WTC11 (cell line): ENCODE measurements at places on chromosomes 4 and X. TPM values are rescaled to one million over a fixed set of nuclear protein-coding genes. Genes with fewer than 3 reads are reported as not detected.
A peak's percentile ranks its signal among the peaks of the same experiment; 100 is the strongest.

Gene TRIM75
- total RNA-seq, result not detected in 3 replicates

Gene SCD5
- 4.6 to 6.3 TPM (median 4.9 TPM) in 3 replicates for total RNA-seq

Gene SLC26A1
- 0.14 to 0.85 TPM (median 0.25 TPM) in 3 replicates for total RNA-seq

Gene SLITRK4
- not detected in 3 replicates for total RNA-seq

Gene HSFX3
- not detected in 3 replicates for total RNA-seq

Gene HDX
- total RNA-seq, result 5.4 to 6.3 TPM (median 5.5 TPM) in 3 replicates

DNA sequence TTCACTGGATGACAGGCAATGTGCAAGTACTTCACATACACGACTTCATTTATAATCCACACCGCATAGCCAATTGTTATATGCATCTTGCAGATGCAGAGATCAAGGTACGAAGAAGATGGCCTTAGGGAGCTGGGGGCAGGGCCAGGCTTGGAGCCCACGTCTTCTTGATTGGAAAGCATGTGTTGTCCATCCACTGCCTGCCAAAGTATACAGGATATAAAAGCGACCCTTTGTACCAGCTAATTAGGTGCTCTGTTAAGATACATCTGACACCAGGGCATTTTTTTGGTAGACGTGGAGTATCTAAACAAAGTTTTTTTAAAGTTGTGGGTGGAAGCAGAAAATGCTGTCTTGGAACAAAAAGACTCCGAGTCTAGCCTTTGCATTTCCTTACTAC lies 1.4 kb downstream of the C4orf36 start:
- H3K27me3 ChIP-seq, result peaks cover 15% of the 10 kb centered on the region
- H3K27ac ChIP-seq, result no peak overlapping the region
- H3K4me3 ChIP-seq, result peak overlapping the region; percentile 75
- DNase-seq, result no peak
- H3K36me3 ChIP-seq, result peaks cover 3% of the 10 kb centered on the region

- 0 out of 2 replicates have a peak, but pooled peaks cover 3% of the 10 kb centered on the region for H3K36me3 ChIP-seq
- no peak overlapping the region for H3K27ac ChIP-seq
Measured at GRCh38 chrX:118614150-118614549, 113.3 kb upstream of the IL13RA1 start.

DNA sequence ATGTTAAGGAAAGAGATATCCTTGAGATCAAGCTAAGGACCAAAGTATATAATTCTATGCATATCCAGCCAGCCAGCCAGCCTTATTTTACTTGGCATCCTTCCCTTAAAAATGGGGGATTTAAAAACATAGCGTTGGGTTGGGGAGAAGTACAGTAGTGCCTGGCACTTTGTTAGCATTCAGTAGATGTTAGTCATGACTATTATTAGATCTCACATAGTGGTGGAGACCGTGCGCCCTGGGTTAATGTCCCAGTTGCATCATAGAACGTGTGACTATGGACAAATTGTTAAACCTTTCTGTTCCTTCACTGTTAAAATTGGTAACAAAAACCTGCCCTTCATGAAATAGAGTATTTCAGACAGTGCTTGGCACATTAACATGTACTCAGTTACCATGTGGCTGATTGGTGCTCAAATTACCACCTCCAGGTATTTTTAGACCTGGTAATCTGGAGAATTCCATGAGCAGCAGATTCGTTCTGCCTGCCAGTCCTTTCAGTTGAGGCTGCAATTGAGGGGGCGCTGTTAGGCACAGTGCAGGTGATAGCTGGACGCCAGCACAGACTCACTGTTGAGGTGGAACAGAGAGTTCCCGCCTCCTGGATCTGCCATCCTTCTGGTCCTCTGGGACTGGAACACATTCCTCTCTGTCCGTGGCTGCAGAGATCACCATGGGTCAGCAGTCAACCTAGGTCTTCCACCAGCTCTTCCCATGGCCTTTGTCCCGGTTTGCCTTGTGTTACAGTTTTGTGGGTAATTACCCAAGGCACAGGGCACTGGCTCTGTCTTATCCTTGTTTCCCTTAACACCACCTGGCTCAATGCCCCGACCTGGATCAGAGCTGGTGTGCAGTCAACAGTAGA lies 31.7 kb downstream of the RBBP7 start:
- peaks cover 48% of the 10 kb centered on the region for H3K36me3 ChIP-seq
- H3K27me3 ChIP-seq, result no peaks in the 10 kb centered on the region
- peaks cover 44% of the 10 kb centered on the region for H3K4me1 ChIP-seq
- H3K4me3 ChIP-seq, result no peak overlapping the region
- peak overlapping the region; percentile 82 for H3K27ac ChIP-seq

- no peak for DNase-seq
- no peak overlapping the region for H3K27ac ChIP-seq
- peaks cover 21% of the 10 kb centered on the region for H3K4me1 ChIP-seq
- H3K4me3 ChIP-seq, result no peak overlapping the region
- no peaks in the 10 kb centered on the region for H3K27me3 ChIP-seq
Measured at GRCh38 chr4:112031712-112032328, 113.4 kb upstream of the FAM241A start.

DNA sequence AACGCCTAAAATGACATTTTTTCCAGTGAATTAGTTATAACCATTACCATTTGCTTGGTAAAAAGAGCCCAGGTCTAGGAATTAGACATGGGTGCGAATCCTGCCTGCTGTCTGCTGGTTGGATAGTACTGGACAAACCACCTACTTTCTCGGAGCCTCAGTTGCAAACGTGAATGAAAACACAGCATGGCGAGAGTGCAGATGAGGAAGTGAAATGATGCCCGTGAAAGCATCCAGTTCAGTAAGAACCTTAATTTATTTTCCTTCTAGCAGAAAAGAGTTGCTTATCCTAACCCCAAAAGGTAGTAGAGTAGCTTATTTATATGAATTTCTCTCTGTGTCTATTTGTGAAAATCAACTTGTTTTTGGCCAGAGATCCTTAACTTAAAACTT lies 171.4 kb upstream of the GALNT7 start:
- no peak overlapping the region for H3K27ac ChIP-seq
- peaks cover 3% of the 10 kb centered on the region; the same call in 1 of the 2 replicates for H3K27me3 ChIP-seq
- no peak overlapping the region for H3K4me3 ChIP-seq
- H3K4me1 ChIP-seq, result peaks cover 5% of the 10 kb centered on the region
- DNase-seq, result no peak

DNA sequence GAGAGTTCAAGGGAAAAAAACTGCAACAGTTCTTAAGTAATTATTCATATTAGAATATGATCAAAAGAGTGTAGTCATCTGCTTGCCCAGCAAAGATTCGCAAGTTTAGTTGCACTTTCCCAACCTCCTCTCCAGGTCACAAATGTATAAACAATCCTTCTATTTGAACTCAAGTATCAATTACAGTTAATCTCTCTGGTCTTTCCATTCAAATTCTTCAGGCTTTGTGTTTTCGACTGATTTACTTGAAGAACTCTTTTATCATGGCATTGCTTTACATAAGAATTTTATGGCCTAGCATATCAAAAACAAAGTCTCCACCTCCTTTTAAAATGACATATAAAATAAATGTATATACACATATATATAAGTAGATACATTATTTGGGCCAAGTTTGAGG lies 1009.6 kb upstream of the DIAPH2 start:
- no peaks in the 10 kb centered on the region for H3K27me3 ChIP-seq
- DNase-seq, result no peak
- peaks cover 4% of the 10 kb centered on the region for H3K4me1 ChIP-seq
- H3K27ac ChIP-seq, result no peak overlapping the region
- H3K4me3 ChIP-seq, result no peak overlapping the region

DNA sequence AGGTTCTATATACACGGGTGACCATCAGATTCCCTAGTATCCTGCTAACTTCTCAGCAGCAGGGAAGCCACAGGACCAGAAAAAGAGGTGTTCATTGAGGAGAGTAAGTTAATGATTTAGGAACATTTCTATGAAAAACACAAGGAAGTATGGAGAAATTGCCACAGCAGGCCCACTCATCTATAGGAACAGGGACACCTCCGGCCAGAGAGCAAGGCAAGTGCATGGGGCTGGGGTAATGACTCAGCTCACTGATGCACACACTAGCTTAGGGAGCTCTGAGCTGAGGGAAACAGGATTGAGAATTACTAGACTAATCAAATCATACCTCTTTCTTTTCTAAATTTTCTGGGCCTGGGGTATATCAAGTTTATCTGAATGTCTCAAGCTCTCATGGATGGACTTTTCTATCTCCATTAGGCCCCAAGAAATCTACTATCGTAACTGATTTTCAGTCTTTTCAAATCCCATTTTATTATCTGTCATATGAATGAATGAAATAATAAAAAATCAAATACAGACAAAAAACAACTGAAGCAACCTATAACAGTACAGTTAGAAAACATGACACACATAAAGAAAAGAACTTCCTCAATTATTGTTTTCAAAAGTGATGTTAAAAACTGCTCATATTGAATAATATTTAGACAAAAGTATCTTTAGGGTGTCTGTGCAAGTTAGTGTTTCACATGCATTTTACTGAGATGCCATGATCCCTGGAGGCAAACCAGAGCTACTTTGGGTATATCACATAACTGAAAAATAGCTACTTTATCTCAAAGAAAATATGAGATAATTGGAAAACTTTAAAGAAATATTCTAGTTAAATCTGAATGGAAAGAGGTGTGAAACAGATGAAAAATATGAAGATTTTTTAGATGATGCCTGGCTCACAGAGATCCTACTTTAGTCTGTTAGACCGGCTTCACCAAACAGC lies 89.8 kb downstream of the FBXO8 start:
- no peaks in the 10 kb centered on the region for H3K36me3 ChIP-seq
- H3K4me1 ChIP-seq, result no peaks in the 10 kb centered on the region
- H3K27me3 ChIP-seq, result no peaks in the 10 kb centered on the region
- H3K27ac ChIP-seq, result no peak overlapping the region
- H3K4me3 ChIP-seq, result no peak overlapping the region

GRCh38 chrX:29471829-29472228 lies 743.5 kb upstream of the MAGEB2 start:
- no peaks in the 10 kb centered on the region for H3K36me3 ChIP-seq
- H3K4me1 ChIP-seq, result peaks cover 6% of the 10 kb centered on the region

DNA sequence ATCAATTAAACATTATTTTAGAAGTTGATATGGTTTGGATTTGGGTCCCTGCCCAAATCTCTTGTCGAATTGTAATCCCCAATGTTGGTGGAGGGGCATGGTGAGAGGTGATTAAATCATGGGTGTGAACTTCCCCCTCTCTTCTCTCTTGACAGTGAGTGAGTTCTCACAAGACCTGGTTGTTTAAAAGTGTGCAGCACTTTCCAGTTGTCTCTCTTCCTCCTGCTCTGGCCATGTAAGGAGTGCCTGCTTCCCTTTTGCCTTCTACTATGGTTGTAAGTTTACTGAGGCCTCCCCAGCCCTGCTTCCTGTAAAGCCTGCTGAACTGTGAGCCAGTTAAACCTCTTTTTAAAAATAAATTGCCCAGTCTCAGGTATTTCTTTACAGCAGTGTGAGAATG lies 141.4 kb downstream of the GALNTL6 start:
- no peaks in the 10 kb centered on the region for H3K36me3 ChIP-seq
- H3K4me3 ChIP-seq, result no peak overlapping the region
- H3K27me3 ChIP-seq, result no peaks in the 10 kb centered on the region
- peaks cover 5% of the 10 kb centered on the region; the same call in 1 of the 2 replicates for H3K4me1 ChIP-seq
- H3K27ac ChIP-seq, result peak overlapping the region; percentile 45; the same call in 1 of the 2 replicates

DNA sequence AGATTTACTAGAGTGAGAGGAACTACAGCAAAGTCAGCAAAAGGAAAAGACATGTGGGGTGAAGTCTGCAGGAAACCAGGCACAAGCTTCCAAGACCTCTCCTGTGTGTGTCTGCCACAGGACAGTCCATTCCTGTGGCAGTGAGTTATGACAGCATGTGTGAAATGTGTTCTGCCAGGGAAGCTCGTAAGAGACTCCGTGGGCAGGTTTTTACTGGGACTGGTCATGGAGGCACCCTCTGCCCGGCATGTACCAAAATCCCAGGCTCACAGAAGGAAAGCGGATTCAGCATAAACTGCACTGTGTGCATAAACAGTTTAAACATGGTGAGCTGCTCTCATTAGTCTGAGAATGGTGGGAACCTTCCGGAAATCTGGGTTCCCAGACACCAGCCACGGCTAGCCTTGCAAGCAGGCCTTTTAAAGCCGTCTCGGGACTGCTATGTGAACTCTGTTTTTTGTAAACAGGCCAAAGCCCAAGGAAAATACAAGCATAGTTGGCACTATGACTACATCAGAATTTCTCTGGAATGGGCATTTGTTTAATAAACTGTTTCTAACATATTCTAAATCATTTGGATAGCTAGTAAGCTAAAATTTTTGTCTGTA lies 288.5 kb downstream of the TENM3 start:
- no peak for DNase-seq
- H3K4me1 ChIP-seq, result peaks cover 58% of the 10 kb centered on the region
- H3K4me3 ChIP-seq, result no peak overlapping the region
- H3K27ac ChIP-seq, result peak overlapping the region; percentile 88
- H3K36me3 ChIP-seq, result no peaks in the 10 kb centered on the region

- no peak overlapping the region for H3K27ac ChIP-seq
- DNase-seq, result no peak
- no peaks in the 10 kb centered on the region for H3K27me3 ChIP-seq
Measured at GRCh38 chr4:119729835-119730670, 101.4 kb upstream of the PDE5A start.

GRCh38 chr4:182144626-182145333 lies 98.4 kb upstream of the TENM3 start:
- peak overlapping the region; percentile 64 for H3K27ac ChIP-seq
- H3K27me3 ChIP-seq, result peaks cover 27% of the 10 kb centered on the region
- peaks cover 59% of the 10 kb centered on the region for H3K4me1 ChIP-seq
- H3K36me3 ChIP-seq, result no peaks in the 10 kb centered on the region
- peak; percentile 57 for DNase-seq

- no peak overlapping the region for H3K27ac ChIP-seq
- H3K36me3 ChIP-seq, result no peaks in the 10 kb centered on the region
- no peak overlapping the region for H3K4me3 ChIP-seq
- peaks cover 48% of the 10 kb centered on the region for H3K4me1 ChIP-seq
- no peaks in the 10 kb centered on the region for H3K27me3 ChIP-seq
- DNase-seq, result no peak
Measured at GRCh38 chr4:182179105-182179504, 64.1 kb upstream of the TENM3 start.

GRCh38 chr4:42778349-42778748 lies 114.2 kb upstream of the GRXCR1 start:
- no peaks in the 10 kb centered on the region for H3K27me3 ChIP-seq
- H3K4me3 ChIP-seq, result no peak overlapping the region
